ENCODE measurements at places on chromosomes 3 and 15. TPM values are rescaled to one million over a fixed set of nuclear protein-coding genes. Genes with fewer than 3 reads are reported as not detected.

Gene PIGZ
- 0.98 TPM for total RNA-seq

Gene CCR5
- total RNA-seq = not detected

Gene LRTM1
- not detected for total RNA-seq

Gene CLDN18
- not detected for total RNA-seq

Gene MUC20
- 0.38 TPM for total RNA-seq

Gene ITPKA
- 5.4 TPM for total RNA-seq

Gene GOLGA6B
- not detected for total RNA-seq

Gene SEMA5B
- not detected for total RNA-seq

Gene PAQR5
- total RNA-seq = 0.81 TPM

Gene ACTRT3
- total RNA-seq = 2.6 TPM

Gene ROPN1
- not detected for total RNA-seq

Gene AGTR1
- 0.16 TPM for total RNA-seq

Gene CCDC13
- 0.25 TPM for total RNA-seq

Gene SLC28A2
- total RNA-seq = not detected

Gene KLF15
- total RNA-seq = 0.33 TPM

Gene FAM81A
- total RNA-seq = 1.0 TPM

Gene PLXND1
- 347 TPM for total RNA-seq

Gene FSTL1
- 223 TPM for total RNA-seq

Gene CP
- not detected for total RNA-seq

Gene FRMD5
- total RNA-seq = 10.8 TPM

Gene TRPM1
- not detected for total RNA-seq

Gene TMEM44
- total RNA-seq = 13.5 TPM

Gene EPHB1
- 0.49 TPM for total RNA-seq

Gene SCAPER
- 6.3 TPM for total RNA-seq

Gene GOLGA8T
- total RNA-seq = not detected

Gene NR1D2
- 8.0 TPM for total RNA-seq

Gene LRRIQ4
- not detected for total RNA-seq

Gene IL5RA
- not detected for total RNA-seq

Gene KY
- not detected for total RNA-seq

Gene POTEB3
- total RNA-seq = not detected

Gene OR5K4
- not detected for total RNA-seq

Gene ALDH1A2
- total RNA-seq = 31.2 TPM
